GM12865 (cell line): ENCODE measurements at places on chromosomes 5 and 9.

DNA sequence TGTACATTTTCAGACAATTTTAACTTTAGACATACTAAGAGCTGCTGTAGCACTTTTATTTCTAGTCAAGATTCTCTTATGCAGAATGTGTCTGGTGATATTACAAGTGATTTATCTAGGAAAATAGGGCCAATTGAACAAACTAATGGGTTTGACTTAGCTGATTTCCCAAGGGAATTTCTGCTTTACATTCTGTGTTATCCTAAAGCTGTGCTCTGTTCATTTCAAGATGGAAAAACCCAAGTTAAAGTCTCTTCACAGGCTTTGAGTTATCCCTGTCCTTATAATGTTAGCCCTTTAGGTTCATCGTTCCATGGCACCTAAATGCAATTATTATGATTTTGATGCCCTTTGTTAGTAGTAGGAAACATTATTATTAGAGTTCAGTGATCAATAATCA lies 704.9 kb upstream of the CDH18 start:
- DNase-seq, result no peak

GRCh38 chr9:27351438-27351837 lies 54.5 kb upstream of the EQTN start:
- DNase-seq, result no peak

GRCh38 chr5:118236108-118236849 lies 752.1 kb downstream of the DTWD2 start:
- peak; percentile 26 for DNase-seq

DNA sequence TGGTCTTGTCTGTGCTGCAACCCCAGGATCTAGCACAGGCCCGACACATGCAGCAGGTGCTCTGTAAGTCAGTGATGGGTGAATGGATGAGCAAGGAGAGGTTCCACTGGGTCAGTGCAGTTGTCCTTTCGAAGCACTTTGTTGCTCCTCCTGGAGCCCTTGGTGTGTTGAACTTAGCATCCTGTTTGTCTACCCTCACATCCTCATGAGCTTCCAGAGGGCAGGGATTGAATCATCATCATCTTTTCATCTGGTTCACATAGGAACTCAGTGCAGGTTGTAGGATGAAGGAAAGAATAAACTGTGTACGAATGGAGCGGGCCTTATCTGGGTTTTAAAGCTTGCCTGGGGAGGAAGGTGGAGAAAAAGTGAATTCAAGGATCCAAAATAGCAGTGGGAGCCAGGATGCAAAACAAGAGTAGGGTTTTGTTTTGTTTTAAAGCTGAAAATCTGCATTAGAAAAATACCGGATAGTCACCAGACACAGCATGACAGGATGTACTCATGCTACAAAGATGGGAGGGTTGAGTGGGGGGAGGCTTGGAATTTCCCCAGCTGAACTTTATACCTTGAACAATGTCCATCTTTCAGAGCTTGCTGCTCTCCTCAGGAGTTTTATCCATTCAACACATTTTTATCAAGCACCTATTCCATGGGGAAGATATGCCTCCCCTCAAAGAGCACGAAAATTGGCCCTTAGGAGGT lies 55.8 kb downstream of the PTTG1 start:
- no peak for DNase-seq

GRCh38 chr9:109901201-109901600 lies 121.2 kb downstream of the PALM2AKAP2 start:
- DNase-seq, result no peak

GRCh38 chr9:90864779-90865178 lies 63.2 kb downstream of the SYK start:
- DNase-seq, result no peak

GRCh38 chr5:119343766-119344165 lies 12.1 kb upstream of the TNFAIP8 start:
- DNase-seq, result peak; percentile 74
